ENCODE measurements at places on chromosomes 13 and 19.
A peak's percentile ranks its signal among the peaks of the same experiment; 100 is the strongest.

DNA sequence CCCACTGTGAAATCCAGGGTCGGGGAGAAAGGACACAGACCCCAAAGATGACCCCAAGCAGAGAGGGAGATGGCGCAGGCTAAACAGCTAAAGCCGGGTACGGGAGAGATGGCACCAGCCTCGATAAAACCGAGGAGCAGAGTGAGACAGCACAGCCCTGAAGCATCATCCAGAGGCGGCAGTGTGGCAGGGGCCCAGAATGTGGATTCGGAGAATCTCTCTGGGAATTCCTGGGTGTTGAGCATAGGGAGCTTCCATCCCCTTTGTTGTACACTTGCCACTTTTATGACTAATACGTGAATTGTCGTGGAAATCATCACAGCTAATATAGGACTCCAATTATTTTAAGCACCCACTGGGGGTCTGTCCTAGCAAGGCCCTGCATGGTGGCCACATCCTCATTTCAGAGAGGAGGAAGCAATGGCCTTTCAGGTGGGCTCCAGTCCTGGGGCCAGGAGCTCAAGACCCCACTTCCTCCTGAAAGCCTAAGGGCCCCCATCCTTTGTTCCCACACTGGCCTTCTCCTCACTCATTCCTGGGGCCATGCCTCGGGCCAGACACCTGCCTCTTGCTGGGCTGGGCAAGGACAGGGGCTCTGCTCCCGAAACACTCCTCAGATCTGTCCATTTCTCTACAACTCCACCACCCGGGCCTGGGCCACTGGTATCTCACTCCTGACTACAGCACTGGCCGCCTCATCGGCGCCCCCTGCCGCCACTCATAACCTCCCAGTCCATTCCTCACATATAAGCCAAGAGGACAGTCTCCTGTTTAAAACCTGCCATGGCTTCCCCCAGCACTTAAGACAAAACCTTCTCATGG lies 29.3 kb upstream of the ATP1A3 start:
- no peak for DNase-seq

GRCh38 chr13:63307228-63307627 lies 1891.6 kb upstream of the PCDH20 start:
- DNase-seq: no peak

DNA sequence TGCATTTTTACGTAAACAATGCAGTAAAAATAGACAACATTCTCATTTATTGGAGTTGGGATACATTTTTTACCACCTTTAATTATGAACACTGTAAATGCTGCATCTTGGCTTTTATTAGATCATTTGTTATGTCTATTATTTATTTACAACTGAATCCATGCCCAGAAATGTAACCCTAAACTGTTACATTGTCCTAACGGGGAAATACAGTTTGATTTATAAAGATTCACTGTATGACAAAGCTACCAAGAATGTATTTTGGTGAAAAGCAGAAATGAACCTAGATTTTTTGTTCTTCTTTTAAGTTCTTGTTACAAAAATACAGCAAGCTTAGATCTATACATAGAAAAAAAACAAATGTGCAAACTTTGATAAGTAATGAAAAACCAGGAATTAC lies 1.1 kb downstream of the METTL21C start:
- no peak for DNase-seq

GRCh38 chr13:110759710-110760109 lies 46.2 kb downstream of the ING1 start:
- no peak for DNase-seq

- no peak for DNase-seq
These were observed 897 bp upstream of the DMKN start for GRCh38 chr19:35514282-35514809.

GRCh38 chr13:49649963-49650312 lies 21.6 kb downstream of the ARL11 start:
- no peak for DNase-seq

DNA sequence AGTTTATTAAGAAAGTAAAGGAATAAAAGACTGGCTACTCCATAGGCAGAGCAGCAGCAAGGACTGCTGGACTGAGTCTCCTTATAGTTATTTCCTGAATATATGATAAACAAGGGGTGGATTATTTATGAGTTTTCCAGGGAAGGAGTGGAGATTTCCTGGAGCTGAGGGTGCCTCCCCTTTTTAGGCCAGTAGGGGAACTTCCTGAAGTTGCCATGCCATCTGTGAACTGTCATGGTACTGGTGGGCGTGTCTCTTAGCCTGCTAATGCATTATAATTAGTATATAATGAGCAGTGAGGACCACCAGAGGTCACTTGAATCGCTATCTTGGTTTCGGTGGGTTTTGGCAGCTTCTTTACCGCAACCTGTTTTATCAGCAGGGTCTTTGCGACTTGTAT lies 13.5 kb downstream of the ZSCAN5A start:
- no peak for DNase-seq

DNA sequence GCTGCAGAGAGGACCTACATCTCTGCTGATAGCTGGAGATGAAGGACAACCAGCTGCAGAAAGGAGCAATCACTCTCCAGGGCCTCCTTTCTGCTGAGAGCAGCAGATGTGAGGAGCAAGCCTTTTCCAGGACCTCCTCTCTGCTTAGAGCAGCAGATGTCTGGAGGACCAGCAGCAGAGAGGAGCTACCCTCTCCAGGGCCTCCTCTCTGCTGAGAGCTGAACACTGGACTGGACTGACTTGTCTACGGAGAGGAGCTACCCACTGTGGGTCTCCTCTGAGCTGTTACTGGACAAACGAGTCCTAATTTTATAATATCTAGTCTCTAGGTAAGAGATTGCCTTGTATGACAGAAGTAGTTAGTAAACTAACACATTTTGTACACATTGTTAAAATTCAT lies 40.8 kb upstream of the FLT1 start:
- no peak for DNase-seq

DNA sequence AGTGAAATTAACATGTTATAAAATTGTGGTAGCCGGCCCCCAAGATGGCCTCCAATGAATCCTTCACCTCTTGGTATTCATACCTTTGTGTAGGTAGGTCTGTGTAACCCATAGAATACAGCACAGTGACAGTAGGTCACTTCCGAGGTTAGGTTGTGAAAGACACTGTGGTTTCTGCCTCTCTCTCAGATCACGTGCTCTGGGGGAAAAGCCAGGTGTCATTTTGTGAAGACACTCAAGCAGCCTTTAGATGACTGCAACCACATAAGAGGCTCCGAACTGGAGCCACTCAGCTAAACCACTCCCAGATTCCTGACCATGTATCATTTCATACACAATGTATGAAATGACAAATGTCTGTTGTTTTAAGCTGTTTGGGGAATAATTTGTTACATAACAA lies 9.8 kb upstream of the USPL1 start:
- no peak for DNase-seq

GRCh38 chr19:50535672-50536187 lies 22.0 kb upstream of the ASPDH start:
- DNase-seq: no peak

DNA sequence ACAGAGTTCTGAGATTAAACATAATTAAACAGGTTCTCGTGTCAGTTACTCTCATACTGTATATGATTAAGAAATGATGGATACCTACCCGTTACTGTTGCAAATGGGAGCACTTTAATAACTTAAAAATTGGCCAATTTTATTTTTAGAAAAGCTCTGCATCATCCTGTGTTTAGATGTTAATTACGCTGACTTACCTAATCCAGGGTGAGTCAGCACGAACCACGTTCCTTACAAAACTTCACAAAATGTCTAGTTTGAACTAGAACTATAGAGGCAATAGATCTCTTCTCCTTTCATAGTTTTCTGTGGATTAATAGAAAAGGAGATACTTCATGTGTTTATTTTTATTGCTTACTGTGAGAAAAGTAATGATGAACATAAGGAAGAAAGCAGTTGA lies 363.9 kb downstream of the MYO16 start:
- DNase-seq: no peak

DNA sequence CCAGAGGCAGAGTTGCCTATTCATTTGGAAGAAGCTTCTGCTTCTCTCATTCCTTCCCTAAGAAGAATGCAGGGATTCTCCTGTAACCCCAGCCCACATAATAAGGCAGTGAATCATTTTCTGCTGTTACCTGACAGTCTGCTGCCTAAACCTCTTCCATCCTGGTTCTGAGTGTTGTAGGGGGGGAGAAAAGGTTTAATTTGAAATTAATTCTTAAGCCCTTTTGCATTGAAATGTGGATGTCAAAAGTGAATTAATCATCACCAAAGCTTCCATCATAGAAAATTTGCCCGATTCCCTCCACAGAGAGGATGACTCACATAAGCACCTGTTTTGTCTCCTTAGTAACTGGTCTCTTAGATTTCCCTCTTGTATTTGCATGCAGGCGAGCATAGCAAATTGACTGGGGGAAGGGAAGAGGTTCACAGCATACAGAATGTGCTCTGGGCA lies 146.7 kb upstream of the FNDC3A start:
- peak; percentile 65 for DNase-seq

DNA sequence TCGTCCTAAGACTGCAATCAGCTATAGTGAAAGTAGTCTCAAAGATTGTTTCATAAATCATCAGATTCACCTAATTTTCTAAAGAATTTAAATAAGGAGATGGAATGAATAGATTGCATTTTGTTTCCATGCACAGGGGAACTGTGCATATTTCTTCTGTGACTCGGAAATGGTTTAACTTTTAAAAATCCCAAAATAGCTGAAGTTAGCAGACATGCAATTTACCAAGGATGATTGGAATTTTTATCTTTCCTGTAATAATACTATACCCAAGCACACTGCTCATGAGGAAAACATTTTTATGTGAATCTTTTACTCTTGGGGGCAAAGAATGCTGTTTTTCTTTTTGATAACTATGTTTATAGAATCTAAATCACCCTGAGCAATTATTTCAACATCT lies 15.0 kb upstream of the LMO7 start:
- DNase-seq: no peak

DNA sequence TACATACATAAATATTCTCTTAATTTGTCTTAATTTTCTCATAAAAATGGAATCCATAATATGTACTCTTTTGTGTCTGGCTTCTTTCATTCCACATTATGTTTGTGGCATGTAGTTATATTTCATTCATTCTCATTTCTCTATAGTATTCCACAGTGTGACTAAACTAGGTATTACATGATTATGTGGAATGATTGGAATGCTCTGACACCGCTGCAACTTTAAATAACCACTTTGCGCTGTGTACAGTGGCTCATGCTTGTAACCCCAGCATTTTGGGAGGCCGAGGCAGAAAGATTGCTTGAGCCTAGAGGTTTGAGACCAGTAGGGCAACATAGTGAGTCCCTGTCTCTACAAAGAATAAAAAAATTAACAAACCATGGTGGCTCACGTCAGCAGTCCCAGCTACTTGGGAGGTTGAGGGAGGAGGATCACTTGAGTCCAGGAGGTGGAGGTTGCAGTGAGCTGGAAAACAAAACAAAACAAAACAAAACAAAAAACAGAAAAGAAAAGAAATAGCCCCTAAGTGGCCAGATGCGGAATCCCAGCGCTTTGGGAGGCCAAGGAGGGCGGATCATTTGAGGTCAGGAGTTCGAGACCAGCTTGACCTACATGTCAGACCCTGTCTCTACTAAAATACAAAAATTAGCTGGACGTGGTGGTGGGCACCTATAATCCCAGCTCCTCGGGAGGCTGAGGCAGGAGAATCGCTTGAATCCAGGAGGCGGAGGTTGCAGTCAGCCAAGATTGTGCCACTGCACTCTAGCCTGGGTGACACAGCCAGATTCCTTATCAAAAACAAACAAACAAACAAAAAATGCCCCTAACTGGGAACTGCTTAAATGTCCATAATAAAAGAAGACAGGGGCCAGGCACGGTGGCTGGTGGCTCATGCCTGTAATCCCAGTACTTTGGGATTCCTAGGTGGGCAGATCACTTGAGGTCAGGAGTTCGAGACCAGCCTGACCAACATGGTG lies 8.0 kb upstream of the SAE1 start:
- no peak for DNase-seq

- no peak for DNase-seq
These were observed 78.2 kb downstream of the RASA3 start for GRCh38 chr13:114054264-114054663.

- DNase-seq: no peak
These were observed 2.1 kb downstream of the RPL18A start for GRCh38 chr19:17861542-17862402.

- no peak for DNase-seq
These were observed 19.5 kb downstream of the MAN2B1 start for GRCh38 chr19:12647047-12647446.

- no peak for DNase-seq
These were observed 7.3 kb downstream of the POLR2E start for GRCh38 chr19:1087813-1088415.

DNA sequence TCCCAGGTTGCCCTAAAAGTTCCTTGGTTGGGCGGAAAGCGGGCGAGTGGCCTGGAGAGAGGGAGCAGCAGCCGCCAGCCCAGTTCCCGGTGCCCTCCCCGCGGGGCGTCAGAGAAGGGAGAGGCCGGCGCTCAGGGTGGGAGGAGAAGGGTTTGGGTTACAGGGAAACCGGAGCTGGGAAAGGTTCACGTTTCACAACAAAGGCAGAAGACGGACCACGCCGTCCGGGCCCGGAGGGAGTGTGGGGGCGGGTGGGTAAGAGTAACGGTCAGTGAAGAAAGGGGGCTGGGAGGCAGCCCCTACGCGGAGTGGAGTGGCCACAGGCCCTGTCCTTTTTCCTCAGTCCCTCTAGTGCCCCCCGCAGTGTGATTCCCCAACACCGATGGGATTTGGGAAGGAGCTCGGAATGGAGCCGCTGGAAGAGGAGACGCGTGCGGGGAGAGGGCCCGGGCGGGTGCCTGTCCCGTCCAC lies 1.6 kb downstream of the SIX5 start:
- DNase-seq: peak; percentile 12

- DNase-seq: no peak
These were observed 27.6 kb upstream of the RANBP3 start for GRCh38 chr19:6005321-6006069.

DNA sequence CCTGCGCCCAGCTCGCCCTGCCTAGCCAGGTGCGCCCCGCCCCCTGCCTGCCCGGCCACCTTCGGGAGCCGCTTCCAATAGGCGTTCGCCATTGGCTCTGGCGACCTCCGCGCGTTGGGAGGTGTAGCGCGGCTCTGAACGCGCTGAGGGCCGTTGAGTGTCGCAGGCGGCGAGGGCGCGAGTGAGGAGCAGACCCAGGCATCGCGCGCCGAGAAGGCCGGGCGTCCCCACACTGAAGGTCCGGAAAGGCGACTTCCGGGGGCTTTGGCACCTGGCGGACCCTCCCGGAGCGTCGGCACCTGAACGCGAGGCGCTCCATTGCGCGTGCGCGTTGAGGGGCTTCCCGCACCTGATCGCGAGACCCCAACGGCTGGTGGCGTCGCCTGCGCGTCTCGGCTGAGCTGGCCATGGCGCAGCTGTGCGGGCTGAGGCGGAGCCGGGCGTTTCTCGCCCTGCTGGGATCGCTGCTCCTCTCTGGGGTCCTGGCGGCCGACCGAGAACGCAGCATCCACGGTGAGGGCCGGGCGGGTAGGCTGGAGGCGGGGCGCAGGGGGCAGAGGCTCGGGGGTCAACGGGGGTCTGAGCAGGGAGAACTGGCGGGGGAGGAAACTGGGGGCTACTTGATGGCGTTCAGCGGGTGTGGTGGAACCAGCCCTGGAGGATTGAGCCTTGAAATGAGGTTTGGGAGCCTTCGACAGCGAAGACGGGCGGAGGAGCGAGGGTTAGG lies at the start of gene SPINT2:
Gene SPINT2, plus strand, starts transcription at position 88 of the 727 bp plus-strand sequence. Its CDS starts 320 bp downstream, at position 408.
- peak; percentile 93 for DNase-seq

- no peak for DNase-seq
These were observed 69.1 kb downstream of the ALOX5AP start for GRCh38 chr13:30804474-30804873.

Data from NCI-H1105 treated with DMSO at 0.1 percent for 48 hours (cell line).